A549 treated with DMSO at 1 μM for 4 hours (cell line): ENCODE measurements at places on chromosomes 13 and 19. TPM values are rescaled to one million over a fixed set of nuclear protein-coding genes. Genes with fewer than 3 reads are reported as not detected.

Gene ZNF582
- total RNA-seq = 0.37 to 1.7 TPM (median 1.3 TPM) in 5 replicates

Gene TEX101
- not detected in 5 replicates for total RNA-seq

Gene MCEMP1
- not detected in 5 replicates for total RNA-seq

Gene MBD3L3
- not detected in 5 replicates for total RNA-seq

Gene DOCK6
- total RNA-seq = 8.1 to 9.7 TPM (median 8.8 TPM) in 5 replicates

Gene PALM3
- 1.8 to 2.5 TPM (median 2.0 TPM) in 5 replicates for total RNA-seq
